ENCODE measurements at places on chromosomes 3 and 15. TPM values are rescaled to one million over a fixed set of nuclear protein-coding genes. Genes with fewer than 3 reads are reported as not detected.

DNA sequence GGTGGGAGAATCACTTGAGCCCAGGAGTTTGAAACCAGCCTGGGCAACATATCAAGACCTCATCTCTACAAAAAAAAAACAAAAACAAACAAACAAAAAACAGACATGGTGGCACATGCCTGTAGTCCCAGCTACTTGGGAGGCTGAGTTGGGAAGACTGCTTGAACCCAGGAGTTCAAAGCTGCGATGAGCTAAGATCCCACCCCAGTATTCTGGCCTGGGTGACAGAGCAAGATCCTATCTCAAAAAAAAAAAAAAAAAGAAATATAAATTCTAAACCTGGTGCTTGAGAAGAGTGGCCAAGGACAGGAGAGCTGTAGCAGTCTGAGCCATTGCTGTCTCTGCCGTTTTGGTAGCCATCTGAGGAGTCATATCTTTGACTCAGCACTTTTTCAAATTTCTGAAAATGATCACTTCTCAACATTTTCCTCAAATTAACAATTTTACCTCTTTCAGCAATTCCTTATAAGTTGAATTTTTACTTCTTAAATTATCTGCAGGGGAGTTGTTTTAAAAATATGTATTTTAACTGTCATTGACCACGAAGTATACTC lies 3.6 kb upstream of the DENND4A start:
- H3K4me3 ChIP-seq: no peak overlapping the region
- H3K4me1 ChIP-seq: peaks cover 19% of the 10 kb centered on the region
- H3K27ac ChIP-seq: peak overlapping the region; percentile 14
- no peak for DNase-seq
- H3K36me3 ChIP-seq: no peaks in the 10 kb centered on the region

GOLGA8F gene
- total RNA-seq: not detected

- no peak overlapping the region for H3K4me3 ChIP-seq
- no peaks in the 10 kb centered on the region for H3K4me1 ChIP-seq
- no peaks in the 10 kb centered on the region for H3K36me3 ChIP-seq
- no peak overlapping the region for H3K27ac ChIP-seq
- no peak for DNase-seq
- H3K27me3 ChIP-seq: peaks cover 33% of the 10 kb centered on the region
Observed at GRCh38 chr15:93341164-93341563, 252.2 kb upstream of the RGMA start.

TMEM207 gene
- not detected for total RNA-seq

GRCh38 chr3:120119846-120120510 lies 25.7 kb upstream of the GSK3B start:
- H3K27me3 ChIP-seq: no peaks in the 10 kb centered on the region
- no peak overlapping the region for H3K4me3 ChIP-seq
- no peak for DNase-seq
- H3K4me1 ChIP-seq: no peaks in the 10 kb centered on the region
- no peak overlapping the region for H3K27ac ChIP-seq

- H3K27me3 ChIP-seq: no peaks in the 10 kb centered on the region
- DNase-seq: no peak
- H3K36me3 ChIP-seq: no peaks in the 10 kb centered on the region
- no peak overlapping the region for H3K27ac ChIP-seq
- no peaks in the 10 kb centered on the region for H3K4me1 ChIP-seq
- no peak overlapping the region for H3K4me3 ChIP-seq
Observed at GRCh38 chr3:106256249-106256957, 387.6 kb upstream of the CBLB start.

P2RY1 gene
- 0.22 TPM for total RNA-seq

GRCh38 chr15:43920815-43921214 lies 94.0 kb downstream of the WDR76 start:
- H3K36me3 ChIP-seq: peaks cover 4% of the 10 kb centered on the region
- no peak overlapping the region for H3K27ac ChIP-seq
- DNase-seq: no peak
- H3K27me3 ChIP-seq: peaks cover 36% of the 10 kb centered on the region
- H3K4me3 ChIP-seq: no peak overlapping the region

DNA sequence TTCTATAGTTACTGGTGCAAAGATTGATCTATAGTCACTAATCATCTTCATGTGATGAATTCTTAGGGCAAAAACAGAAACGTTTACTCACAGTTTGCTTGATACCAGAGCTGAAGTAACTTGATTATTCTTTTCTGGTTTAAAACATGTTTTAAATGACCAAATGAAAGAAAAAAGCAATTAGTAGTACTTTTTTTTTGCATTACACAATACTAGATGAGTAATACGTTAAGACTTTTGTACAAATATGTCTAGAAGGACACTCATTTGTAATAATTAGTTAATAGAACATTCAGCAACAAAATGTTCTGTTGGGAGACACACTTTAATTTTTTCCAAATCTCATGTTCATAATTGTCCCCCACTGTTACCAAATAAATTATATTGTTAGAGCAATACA lies 523.2 kb downstream of the SOX2 start:
- H3K27ac ChIP-seq: no peak overlapping the region
- no peaks in the 10 kb centered on the region for H3K4me1 ChIP-seq
- no peaks in the 10 kb centered on the region for H3K27me3 ChIP-seq
- H3K36me3 ChIP-seq: no peaks in the 10 kb centered on the region
- no peak for DNase-seq
- H3K4me3 ChIP-seq: no peak overlapping the region

- peaks cover 40% of the 10 kb centered on the region for H3K27me3 ChIP-seq
- no peaks in the 10 kb centered on the region for H3K36me3 ChIP-seq
- H3K27ac ChIP-seq: no peak overlapping the region
- H3K4me3 ChIP-seq: no peak overlapping the region
Observed at GRCh38 chr3:70519913-70520659, 207.6 kb upstream of the MDFIC2 start.

GRCh38 chr15:25181293-25182097 lies 226.7 kb downstream of the SNRPN start:
- H3K36me3 ChIP-seq: no peaks in the 10 kb centered on the region
- no peaks in the 10 kb centered on the region for H3K27me3 ChIP-seq
- H3K4me1 ChIP-seq: no peaks in the 10 kb centered on the region

DNA sequence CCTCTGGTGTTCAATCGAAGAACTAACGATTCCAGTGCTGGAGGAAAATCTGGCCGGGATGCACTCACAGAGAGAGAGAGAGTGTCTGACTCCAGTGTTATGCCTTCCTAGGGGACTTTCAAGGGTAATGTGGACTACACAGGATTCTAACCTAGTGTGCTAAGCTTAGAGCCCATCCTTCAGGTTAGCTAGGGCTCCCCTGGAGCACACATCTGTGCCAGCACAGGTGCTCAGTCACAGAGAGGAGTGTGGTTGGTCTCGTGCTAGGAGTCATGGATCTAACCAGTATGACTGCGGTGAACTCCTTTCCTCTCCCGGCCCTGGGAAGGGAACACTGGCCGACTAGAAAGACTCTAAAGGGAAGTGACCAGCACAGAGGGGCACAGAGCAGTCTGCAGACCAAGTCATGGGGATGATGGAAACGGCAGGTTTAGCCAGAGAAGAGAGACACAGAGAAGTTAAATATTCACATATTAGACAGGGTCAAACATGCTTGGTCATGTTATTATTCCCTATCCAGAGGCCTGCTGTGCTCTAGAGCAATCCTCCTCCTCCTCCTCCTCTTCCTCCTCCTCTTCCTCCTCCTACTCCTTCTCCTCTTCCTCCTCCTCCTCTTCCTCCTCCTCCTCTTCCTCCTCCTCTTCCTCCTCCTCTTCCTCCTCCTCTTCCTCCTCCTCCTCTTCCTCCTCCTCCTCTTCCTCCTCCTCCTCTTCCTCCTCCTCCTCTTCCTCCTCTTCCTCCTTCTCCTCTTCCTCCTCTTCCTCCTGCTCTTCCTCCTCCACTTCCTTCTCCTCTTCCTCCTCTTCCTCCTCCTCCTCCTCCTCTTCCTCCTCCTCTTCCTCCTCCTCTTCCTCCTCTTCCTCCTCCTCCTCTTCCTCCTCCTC lies 280.3 kb downstream of the XXYLT1 start:
- DNase-seq: no peak
- no peaks in the 10 kb centered on the region for H3K4me1 ChIP-seq
- H3K36me3 ChIP-seq: no peaks in the 10 kb centered on the region
- H3K27me3 ChIP-seq: peaks cover 31% of the 10 kb centered on the region

DNA sequence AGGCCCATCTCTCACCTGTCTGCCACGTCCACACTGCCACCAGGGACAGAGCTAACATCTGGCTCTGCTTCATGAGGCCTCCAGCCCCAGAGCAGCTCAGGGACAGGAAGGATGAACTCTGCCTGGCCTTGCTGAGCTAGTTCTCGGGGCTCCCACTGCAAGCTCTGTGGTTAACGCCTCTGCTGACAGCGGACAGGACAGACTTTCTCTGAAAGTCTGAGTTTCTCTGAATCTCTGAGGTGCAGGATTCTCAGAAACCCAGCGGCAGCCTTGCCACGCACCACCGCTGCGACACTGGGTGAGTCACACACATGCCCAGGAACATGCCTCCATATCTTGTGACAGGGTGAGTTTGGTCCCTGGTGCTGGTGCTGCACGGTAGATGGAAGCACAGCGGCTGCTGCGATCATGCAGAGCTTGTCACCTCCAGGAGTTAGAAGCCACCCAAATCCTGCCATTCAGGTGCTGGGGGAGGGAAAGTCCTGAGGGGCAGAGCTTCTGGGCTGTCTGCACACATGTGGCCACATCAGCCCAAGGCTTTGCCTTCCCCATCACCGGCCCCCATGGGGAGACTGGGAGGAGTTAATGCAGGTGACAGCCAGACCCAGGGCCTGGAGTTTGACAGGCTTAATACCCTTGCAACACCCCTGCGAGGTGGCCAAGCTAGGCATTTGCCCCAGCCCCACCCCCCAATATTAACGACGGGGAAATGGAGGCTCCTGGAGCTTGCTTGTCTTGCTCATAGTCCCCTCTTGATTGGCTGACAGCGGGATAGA lies 267.0 kb downstream of the PLCL2 start:
- H3K4me1 ChIP-seq: peaks cover 26% of the 10 kb centered on the region
- peak overlapping the region; percentile 76 for H3K27ac ChIP-seq
- peak overlapping the region; percentile 73 for H3K4me3 ChIP-seq
- DNase-seq: peak; percentile 40
- no peaks in the 10 kb centered on the region for H3K27me3 ChIP-seq
- peaks cover 8% of the 10 kb centered on the region for H3K36me3 ChIP-seq
